ENCODE measurements at places on chromosomes 6 and 20.

DNA sequence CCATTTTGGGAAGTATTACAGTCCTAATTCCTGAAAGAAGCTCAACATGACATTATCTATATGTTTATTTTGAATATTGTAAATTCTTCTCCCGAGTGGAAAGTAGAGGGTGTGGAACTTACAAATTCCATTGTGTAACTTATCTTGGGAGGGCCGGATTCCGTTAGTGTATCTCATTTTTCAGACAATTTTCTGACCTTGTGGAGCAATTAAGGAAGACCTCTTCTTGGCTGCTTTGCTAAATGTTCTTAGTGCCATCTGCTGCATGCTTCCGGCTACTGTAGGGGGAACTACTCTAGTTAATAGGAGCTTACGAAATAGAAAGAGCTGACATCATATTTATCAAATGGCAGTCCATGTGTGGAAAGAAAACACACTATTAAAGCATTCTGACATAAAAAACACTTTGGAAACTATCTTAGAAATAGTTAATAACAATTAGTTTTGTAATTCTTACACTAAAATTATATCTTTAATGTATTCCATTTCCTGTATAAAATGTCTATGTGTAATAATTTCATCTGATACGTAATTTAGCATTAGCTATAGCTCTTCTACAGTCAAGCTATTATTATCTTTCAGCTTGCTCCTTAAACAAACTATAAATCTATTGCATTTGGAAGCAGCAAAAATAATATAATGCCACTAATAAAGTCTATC is 41.5 kb upstream of the KCNQ5 start:
- DNase-seq, result peak; percentile 79

- peak; percentile 21 for DNase-seq
These were observed 156.9 kb upstream of the SSTR4 start for GRCh38 chr20:22878166-22878565.

- peak; percentile 18 for DNase-seq
These were observed 16.8 kb upstream of the NAA20 start for GRCh38 chr20:20000211-20000968.

- DNase-seq, result no peak
These were observed 64.6 kb upstream of the PIM1 start for GRCh38 chr6:37105148-37106050.

GRCh38 chr6:15629487-15629886 is 33.3 kb downstream of the DTNBP1 start:
- no peak for DNase-seq

DNA sequence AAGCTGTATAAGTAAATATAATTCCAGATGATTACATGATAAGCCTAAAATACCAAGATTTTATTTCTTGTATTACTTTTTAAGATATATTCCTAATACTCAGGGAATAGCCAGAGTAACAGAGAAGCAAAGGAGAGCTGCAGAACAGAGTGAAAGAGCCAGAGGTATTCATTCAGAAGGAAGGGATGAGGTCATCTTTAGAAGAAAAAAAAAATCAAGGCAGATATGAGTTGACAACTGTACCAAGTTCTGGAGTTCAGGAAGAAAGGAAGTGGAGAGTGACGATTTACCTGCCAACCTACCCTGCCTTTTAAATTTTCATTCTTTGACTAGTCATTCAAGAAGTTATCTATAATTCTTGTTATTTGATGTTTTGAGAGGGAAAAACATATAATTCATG is 28.8 kb upstream of the NHSL1 start:
- DNase-seq, result no peak

GRCh38 chr20:17761604-17762003 is 61.8 kb downstream of the BANF2 start:
- no peak for DNase-seq

DNA sequence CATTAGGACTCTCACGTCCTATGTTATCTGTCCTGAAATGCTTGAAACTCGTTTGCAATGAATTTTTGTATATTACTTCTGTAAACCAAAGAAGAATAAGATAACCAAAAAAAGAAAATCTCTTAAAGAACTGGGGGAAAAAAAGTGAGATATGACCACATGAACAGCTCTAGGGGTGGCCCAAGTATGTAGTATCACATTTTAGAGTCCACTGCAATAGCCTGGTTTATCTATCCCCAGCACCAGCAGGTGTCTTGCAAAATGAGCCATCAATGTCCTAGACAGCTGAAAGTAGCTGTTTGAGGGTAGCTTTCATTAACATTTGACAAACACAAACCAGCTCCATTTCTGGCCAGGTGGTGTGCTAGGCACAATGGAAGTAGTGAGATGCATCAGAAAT is 102.8 kb downstream of the PXDC1 start:
- no peak for DNase-seq

GRCh38 chr20:43542674-43543073 is 16.2 kb upstream of the SGK2 start:
- DNase-seq, result no peak

DNA sequence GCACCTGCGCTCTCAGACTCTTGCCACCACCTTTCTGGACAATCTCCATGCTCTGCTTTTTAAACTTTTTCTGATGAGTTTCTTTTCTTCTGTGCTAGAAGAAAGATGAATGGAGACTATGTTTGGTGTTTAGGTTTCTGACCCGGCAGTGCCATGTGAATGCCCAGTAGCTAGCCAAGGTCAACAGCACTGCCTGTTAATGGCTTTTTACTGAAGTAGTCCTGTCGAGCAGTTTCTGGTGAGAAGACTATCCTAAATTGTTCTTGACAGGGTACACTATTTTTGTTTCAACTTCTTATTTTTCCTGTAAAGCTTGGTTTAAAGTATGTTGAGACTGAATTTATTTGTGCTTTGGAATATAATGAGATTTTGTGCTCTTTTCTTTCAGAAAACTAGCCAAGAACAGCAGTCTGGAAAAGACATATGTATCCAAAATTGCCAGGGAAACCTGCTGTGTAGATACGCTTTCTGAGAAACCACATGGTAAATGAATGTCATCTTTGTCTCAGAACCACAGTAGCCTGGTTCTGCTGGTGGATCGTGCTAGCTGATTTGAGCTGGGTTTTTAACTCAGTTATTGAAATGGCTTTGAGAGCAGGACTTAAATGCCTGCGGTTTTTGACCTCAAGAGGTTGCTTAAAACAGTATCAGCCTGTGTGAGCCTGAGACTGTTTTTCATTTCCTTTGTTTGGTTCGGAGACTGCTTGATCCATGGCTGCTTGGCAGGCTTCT is 48.1 kb downstream of the KCNS1 start:
- no peak for DNase-seq

DNA sequence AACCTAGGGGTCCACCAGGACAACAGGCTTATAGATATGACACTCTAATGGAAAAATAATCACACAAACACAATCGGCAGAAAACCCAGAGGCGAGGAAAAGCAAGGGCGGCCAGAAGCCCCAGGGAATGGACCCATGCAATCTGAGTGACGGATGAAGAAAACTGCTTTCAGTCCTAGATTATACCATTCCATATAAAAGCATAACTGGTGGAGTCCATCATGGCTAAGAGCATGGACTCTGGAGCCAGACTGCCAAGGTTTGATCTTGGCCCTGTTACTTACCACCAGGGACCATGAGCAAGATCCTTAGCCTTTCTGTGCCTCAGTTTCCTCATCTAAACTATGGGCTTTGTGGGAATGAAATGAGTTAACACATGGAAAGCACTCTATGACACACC is 3.7 kb downstream of the SLC22A16 start:
- DNase-seq, result no peak

GRCh38 chr20:5881703-5882102 is 68.6 kb downstream of the TRMT6 start:
- DNase-seq, result no peak

Measured in hematopoietic multipotent progenitor cell (in vitro differentiated cells).